ENCODE measurements at places on chromosomes 6 and 20.

DNA sequence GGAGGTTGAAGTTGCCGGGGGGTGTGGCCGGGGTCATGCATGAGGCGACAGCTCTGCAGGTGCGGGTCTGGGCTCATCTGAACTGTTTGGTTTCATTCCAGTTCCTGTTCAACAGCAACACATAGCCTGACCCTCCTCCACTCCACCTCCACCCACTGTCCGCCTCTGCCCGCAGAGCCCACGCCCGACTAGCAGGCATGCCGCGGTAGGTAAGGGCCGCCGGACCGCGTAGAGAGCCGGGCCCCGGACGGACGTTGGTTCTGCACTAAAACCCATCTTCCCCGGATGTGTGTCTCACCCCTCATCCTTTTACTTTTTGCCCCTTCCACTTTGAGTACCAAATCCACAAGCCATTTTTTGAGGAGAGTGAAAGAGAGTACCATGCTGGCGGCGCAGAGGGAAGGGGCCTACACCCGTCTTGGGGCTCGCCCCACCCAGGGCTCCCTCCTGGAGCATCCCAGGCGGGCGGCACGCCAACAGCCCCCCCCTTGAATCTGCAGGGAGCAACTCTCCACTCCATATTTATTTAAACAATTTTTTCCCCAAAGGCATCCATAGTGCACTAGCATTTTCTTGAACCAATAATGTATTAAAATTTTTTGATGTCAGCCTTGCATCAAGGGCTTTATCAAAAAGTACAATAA lies 72.5 kb downstream of the PTPN1 start:
- no peak for DNase-seq

DNA sequence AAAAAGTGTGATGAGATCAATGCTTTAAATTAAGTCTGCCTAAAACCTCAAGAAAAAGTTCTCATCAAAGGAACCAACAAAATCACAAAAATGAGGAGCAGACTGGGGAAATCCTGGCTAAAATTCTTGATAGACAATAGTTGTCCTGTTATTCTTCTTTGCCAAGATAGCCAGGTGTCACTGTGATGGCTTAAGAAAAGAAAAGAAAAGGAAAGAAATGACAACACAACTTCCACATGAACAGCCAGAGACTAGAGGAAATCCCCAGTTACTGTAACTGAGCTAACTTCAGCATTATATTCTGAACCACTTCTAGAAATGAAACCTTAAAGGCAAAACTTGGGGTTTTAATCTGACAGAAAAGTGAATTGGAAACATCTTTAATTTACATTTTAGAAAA lies 129.6 kb downstream of the CD24 start:
- DNase-seq = no peak

GRCh38 chr6:26536571-26537159 lies 1.5 kb upstream of the HMGN4 start:
- DNase-seq = peak; percentile 36

DNA sequence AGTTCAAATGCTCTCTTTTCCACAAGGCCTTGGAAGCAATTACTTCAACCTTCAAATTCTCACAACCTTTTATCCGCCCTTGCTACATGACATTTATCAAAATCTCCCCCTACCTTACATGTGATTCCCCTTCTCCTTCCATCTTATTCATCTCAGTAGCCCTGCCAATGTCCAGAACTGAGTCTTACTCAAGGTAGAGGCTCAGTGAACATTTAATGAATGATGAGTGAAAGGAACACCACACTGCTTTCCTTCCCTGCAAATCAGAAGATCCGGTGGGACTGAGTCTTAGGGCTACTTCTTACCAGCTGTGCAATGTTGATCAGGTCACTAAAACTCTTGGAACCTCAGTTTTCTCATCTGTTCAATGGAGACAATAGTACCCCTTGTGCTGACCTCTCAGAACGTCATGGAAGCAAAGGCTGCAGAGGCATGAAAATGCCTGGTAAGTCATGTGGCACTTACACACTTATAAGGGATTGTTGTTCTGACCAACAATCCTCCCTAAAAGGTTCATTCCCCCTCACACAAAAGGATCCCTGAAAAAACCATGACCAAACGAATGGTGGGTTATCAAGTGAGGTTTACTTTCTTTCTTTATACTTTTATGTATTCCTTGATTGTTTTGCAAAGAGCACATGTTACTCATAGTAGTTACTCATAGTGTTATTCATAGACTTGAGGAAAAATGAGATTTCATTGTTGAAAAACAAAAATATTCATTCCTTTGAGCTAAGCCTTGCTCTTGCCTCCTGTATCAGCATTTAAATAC lies 6.5 kb downstream of the MDGA1 start:
- DNase-seq = no peak

- DNase-seq = no peak
Observed at GRCh38 chr6:137861550-137862337, 5.3 kb upstream of the TNFAIP3 start.

GRCh38 chr6:13689511-13690256 lies 22.0 kb downstream of the RANBP9 start:
- no peak for DNase-seq

DNA sequence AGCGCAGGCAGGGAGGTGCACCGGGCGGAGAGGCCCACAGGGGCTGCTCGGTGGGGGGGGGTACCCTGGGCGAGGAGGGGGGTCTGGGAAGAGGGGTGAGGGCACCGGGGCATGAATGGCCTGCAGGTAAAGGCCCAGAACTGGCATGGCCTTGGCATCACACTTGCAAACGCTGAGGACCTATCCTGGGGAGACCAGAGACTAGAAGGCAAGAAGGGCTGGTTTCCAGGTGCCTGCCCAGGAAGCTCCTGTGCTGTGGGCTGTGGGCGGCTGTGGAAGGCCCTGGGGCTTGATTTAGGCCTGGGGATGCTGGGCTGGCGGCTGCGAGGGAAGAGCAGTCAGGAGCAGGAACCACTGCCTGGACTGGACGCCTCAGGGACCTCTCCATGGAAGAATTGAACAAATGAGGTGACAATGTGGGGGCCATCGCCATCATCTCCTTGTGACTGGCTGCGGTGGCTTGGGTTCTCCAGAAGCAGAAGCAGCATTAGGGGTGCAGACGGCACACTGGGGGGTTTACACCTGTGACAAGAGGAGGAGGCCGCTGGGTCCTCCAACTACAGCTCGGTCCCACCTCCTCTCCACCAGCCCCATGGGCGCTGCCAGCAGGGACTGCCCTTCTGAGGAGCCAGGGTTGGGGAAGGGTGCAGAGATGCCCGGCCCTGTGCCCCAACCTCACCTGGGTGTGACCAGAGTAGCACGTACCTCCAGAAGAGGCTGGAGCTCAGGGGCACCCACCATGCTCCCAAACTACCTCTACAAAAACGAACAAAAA lies 32.1 kb upstream of the IRF4 start:
- no peak for DNase-seq

- no peak for DNase-seq
Observed at GRCh38 chr6:12761376-12762115, 45.0 kb downstream of the PHACTR1 start.

- DNase-seq = no peak
Observed at GRCh38 chr6:137970368-137970767, 103.3 kb downstream of the TNFAIP3 start.

DNA sequence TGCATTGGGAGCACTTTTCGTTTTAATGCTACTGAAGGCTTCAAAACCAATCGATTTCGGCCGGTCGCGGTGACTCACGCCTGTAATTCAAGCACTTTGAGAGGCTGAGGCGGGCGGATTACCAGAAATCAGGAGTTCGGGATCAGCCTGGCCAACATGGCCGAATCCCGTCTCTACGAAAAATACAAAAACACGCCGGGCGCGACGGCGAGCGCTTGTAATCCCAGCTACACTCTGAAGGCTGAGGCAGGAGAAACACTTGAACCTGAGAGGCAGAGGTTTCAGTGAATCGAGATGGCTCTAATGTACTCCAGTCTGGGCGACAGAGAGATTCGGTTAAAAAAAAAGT lies 58.4 kb downstream of the TRIM38 start:
- peak; percentile 68 for DNase-seq

DNA sequence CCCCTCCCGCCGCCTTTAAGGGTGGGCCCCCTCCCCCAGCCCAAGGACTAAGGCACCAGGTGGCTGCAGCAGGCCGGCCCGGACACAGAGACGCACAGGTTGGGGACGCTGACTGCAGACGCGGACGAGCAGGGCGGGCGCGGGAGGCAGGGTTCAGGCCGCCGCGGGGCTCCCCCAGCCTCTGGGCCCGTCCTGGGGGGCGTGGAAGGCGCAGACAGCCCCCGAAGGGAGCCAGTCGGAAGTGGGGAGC lies 9.3 kb downstream of the DUSP15 start:
- DNase-seq = no peak

DNA sequence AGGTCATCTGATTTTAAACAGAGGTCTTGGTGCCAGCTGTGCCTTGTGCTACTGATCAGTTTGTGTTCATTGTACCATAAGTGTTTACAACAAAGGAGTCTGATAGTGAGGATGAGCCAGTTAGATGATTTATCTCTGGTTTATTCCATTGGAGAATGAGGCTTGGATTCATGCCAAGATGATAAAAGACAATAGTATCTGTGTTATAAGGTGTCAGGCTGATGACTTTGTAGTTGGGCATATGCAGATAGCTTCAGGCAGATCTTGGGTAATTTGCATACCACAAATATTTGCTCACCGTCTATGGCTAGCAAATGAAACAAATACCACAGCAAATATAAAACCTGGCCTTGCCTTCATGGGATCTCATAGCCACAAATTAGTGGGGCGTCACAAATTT lies 43.3 kb upstream of the PHACTR2 start:
- no peak for DNase-seq

GRCh38 chr20:1396264-1396663 lies 3.4 kb upstream of the FKBP1A start:
- no peak for DNase-seq

DNA sequence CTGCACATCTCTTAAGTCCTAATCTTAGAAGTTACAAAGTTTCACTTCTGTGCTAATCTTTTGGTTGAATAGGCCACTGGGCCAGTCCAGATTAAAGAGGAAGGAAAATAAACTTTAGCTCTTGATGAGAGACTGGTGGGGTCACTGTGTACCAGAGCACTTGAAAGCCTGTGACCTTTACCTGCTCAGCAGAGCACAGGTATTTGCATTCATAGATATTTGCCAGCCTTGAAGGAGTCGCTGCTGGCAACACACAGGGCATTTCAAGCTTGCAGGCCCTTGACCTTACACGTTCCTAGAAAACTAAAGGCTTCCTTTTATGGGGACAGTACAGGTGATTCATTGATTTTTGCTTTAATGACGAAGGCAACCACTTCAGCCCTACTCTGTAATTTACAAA lies 108.4 kb upstream of the SLC22A23 start:
- no peak for DNase-seq

GRCh38 chr6:157753291-157753690 lies 69.8 kb upstream of the SNX9 start:
- no peak for DNase-seq

- no peak for DNase-seq
Observed at GRCh38 chr6:104462811-104463599, 396.7 kb downstream of the HACE1 start.

DNA sequence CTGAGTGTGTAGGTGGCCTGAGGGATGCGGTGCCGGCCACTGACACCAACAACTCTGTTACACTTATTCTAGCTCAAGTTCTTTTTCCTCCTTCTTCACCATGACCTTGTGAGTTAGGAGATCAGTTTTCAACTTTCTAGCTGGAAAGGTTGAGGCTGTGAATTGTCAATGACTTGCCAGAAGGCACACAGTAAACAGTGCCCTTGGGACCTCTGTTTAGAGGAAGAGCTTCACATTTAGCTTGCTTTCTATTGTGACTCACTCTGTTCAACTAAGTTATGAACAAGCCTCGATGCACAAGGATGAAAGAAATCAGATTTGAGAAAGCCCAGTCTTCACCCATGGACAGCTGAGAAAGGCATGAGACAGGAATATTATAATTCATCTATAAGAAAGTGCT lies 455.6 kb downstream of the MAFB start:
- DNase-seq = no peak

- DNase-seq = no peak
Observed at GRCh38 chr20:47815866-47816265, 30.6 kb upstream of the SULF2 start.

DNA sequence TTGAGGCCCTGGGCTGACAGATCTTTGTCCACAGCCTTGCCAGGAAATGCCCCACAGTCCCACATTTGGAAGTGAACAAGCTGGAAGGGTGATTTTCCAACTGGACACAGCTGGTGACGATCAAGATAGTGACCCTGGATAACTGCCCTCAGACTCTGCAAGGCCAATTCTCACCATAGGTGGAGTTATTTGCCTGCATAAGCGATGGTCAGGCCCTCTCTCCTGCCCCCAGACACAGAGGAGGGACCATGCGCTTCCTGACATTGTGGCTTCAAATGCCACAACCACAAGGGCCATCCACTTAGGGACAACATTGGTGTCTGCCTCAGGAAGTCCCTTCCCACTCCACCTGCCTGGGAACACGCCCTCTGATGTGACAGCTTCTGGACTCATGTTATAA lies 96.0 kb downstream of the JPH2 start:
- no peak for DNase-seq

GRCh38 chr6:34017106-34017805 lies 128.6 kb downstream of the GRM4 start:
- DNase-seq = no peak

DNA sequence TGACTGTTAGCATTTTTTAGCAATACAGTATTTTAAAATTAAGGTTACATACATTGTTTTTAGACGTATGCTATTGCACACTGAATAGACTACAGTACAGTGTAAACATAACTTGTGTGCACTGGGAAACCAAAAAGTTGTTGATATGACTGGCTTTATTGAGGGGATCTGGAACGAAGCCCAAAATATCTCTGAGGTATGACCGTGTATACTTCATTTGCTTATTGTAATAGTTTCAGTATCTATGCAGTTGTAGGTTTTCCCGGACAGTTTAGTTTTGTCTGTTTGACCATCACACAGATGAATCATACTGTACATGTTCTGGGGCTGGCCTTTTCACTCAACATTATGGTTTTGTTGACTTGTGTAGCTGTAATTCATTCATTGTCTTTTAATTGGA lies 6.9 kb upstream of the ZBTB12 start:
- DNase-seq = no peak

- no peak for DNase-seq
Observed at GRCh38 chr20:38952153-38952552, 10.0 kb upstream of the DHX35 start.

DNA sequence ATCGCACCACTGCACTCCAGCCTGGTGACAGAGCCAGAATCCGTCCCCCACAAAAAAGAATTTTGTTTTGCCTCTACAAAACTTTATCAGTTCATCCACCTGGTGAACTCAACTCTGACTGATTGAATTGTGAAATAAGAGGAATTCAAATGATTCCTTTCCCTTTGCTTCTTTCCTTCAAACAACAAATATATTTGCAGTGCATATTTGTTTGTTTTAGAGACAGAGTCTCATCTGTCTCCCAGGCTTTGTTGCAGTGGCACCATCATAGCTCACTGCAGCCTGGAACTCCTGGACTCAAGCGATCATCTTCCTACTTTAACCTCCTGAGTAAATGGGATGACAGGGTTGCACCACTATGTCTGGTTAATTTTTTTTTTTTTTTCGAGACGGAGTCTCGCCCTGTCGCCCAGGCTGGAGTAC lies 23.2 kb upstream of the PIM1 start:
- DNase-seq = no peak

Measured in uterus (tissue), 4 donors.